Fibroblast of skin of left biceps (primary cell): ENCODE measurements at places on chromosomes 2 and 18.
A peak's percentile ranks its signal among the peaks of the same experiment; 100 is the strongest.

DNA sequence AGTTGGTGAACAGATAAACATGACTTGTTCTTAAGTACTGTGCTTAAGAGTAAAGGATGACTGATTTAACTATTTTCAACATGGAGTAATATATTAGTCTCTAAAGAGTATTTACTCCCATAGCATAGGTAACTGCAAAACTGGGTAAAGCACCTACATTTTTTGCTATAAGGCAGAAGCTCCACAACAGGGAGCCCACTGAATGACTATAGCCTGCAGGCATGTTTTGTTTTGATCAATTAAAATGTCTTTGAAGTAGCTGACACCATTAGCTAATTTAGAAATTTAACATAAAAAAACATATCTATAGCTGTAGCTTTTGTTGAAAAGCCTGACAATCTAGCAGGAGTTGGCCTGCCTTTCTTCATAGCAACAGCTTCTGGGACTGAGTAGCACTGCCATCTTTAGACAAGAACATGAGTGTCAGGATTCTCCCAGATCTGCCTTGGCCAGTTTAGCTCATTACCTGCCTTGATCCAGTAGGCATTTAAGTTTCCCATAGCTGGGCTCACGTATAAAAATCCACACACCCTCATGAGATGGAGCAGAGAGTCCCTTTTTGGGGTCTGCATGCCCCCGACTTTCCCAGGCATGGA lies 1935.1 kb upstream of the PIK3C3 start:
- DNase-seq: no peak

- no peak for DNase-seq
Measured at GRCh38 chr18:23964282-23965238, 50.0 kb upstream of the TTC39C start.

- DNase-seq: no peak
Measured at GRCh38 chr2:27715318-27716210, 51.9 kb downstream of the SLC4A1AP start.

DNA sequence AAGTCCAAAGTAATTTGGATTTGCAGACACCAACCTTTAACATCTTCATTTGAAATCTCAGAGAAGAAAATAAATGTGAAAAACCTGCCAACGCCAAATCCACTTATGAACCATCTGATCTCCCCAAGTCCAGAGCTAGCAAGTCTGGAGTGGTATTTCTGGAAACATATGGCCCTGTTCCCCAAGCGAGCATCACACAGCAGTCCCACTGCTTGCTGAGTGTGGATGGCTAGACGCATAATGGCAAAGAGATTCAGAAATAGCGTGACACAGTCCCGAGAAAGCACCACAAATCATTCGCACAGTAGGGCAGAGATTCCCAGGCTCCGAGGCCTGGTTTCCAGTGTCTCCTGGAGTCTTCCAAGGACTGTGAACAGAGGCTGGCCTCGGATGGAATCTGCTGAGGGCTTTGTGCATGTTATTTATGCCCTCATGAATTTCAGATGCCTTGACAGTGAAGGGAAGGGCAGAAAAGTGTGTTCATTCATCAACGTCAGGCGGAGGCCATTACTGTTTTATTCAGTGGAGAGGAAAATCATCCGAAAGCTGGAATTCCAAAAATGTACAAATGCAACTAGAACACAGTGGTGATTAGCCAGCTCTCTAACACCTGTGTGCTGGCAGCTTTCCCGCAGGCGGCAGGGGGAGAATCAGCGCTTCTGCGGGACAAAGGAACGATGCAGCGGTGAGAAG lies 417.0 kb downstream of the EIPR1 start:
- no peak for DNase-seq

DNA sequence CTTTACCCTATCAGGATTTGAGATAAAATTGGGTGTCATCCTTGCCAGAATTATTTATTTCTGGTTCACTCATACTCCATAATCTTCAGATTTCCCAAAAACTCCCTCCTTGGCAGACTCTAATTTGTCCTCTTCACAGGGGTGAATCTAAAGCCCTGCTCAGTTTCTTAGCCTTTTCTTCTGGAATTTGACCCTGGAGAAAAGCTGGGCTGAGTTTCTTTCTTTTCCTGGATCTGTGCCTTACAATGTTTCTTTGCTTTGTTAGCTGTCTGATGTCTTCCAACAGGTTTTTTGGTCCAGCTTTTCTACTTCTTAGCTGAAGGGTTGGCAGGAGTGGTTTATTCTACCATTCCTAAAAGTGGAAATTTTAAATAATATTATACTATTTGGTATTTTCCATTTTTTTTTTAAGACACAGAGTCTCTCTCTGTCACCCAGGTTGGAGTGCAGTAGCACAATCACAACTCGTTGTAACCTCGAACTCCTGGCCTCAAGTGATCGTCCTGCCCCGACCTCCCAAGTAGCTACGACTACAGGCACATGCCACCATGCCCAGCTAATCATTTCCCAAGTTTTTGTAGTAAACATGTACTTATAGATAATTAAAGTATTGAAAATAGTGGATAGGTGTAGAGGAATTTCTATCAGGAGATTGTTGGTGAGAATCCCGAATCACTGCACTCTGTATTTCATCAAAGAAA lies 138.4 kb upstream of the TWIST2 start:
- DNase-seq: no peak

DNA sequence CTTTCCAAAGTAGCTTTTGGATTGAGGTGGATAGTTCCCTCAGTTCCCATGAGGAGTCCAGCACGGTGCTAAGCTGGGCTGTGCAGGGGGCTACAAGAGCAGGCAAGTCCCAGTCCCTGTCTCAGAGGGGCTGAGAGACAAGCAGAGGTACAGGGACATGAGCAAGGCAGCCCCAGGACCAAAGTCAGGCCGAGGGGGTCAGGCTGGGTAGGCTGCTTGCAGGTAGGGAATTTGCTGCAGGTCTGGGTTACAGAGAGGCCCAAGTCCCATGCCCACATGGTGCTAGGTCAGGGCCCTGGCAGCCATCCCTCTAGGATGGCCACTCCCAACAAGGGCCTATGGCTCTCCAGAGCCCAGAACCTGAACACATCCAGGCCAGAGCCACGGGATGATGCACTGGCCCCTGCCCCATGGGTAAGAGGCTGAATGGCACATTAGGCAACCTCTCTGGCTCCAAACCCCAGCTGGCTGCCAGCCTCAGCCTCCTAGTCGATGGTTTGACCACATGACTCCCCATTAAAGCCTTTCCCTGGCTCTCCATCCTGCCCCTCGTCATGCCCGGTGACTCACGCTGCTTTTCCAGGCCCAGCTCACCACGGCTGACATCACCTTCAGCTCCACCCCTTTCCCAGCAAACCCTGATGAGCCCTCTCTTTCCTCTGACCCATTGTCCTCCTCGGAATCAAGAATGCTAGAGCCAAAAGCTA lies 83.7 kb downstream of the SDC1 start:
- peak; percentile 59 for DNase-seq

- no peak for DNase-seq
Measured at GRCh38 chr2:43718530-43719124, 42.4 kb upstream of the C1GALT1C1L start.
